ENCODE measurements at places on chromosomes 11 and 22.

DNA sequence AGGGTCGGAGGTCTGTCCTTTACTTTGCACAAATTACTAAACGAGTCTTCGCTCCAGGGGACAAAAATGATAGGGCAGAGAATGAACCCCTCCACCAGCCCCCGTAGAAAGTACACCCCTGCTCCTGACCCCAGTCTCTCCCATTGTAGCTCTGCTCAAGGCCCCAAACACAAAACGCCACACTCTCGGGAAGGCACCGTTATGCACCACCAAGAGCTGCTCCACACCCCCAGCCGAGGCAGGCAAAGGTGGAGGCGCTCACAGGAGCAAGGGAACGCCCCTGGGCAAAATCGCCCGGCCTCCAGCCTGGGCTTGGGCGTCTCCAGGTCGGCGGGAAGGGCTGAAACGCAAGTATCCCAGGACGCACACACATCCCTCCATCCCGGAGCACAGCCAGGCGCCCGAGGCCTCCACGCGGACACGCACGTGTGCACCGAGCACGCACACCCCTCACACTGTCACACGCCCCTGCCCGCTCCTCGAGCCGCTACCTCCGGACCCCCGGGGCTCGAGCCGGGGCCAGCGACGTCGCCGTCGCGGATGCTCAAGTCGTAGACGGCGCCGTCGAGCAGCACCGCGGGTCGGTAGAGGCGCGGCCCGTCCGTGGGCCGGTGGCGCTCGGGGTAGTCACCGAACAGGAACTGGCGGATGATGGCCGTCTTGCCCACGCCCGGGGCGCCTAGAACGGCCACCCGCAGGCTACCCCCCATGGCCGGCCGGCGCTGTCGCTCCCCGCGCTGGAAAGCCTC lies 786 bp downstream of the RASL10A start:
- DNase-seq: no peak

GRCh38 chr22:26238596-26238995 lies 69.3 kb downstream of the SEZ6L start:
- DNase-seq: no peak

- DNase-seq: peak; percentile 85
These were observed 469 bp upstream of the OSBP2 start for GRCh38 chr22:30694171-30694639.

GRCh38 chr22:26610996-26611395 lies 6.8 kb downstream of the CRYBB1 start:
- DNase-seq: no peak

GRCh38 chr11:47378836-47379170 lies 456 bp upstream of the SPI1 start:
- DNase-seq: no peak

DNA sequence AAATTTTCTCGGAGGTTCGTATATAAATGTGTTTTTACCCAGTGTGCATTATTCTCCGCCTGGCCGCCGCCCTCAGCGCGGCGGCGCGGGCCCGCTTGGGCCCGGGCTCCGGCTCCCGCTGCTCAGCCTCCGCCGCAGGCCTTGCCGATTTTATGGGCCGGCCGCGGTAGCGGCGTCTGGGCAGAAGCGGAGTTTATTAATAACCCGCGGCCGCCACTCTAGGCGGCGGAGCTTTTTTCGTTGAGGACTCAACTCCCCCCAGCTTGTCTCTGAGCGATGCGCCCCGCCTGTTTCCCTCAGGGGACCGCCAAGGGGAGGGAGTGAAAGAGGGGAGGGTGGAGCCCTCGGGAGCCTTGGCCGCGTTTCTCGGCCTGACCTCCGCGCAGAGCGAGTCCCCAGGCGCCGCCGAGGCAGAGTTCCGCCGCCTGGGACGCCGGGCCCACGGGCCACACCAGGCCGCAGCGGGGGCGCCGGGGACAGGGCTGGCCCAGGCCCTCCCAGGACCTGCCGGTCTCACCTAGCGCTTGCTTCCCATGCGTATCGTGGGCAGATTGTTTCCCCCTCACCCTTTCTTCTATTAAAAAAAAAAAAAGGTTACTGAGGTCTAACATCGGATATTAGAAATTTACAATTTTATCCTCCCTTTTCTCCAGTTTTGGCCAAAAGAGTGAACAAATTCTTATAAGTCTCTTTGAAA lies 399 bp downstream of the ZNF143 start:
- DNase-seq: peak; percentile 94

GRCh38 chr11:70108250-70108649 lies 30.1 kb downstream of the ANO1 start:
- no peak for DNase-seq

GRCh38 chr11:30006876-30007275 lies 10.0 kb downstream of the KCNA4 start:
- no peak for DNase-seq

- DNase-seq: no peak
These were observed 292.2 kb upstream of the RAG2 start for GRCh38 chr11:36890121-36890679.

GRCh38 chr11:120173019-120173705 lies 35.2 kb upstream of the TRIM29 start:
- peak; percentile 44 for DNase-seq

- DNase-seq: peak; percentile 61
These were observed 1.4 kb downstream of the CDKN1C start for GRCh38 chr11:2883979-2884815.

- peak; percentile 70 for DNase-seq
These were observed 32.0 kb downstream of the PDE2A start for GRCh38 chr11:72642043-72642883.

- DNase-seq: no peak
These were observed 130.0 kb upstream of the BDNF start for GRCh38 chr11:27830206-27830605.

DNA sequence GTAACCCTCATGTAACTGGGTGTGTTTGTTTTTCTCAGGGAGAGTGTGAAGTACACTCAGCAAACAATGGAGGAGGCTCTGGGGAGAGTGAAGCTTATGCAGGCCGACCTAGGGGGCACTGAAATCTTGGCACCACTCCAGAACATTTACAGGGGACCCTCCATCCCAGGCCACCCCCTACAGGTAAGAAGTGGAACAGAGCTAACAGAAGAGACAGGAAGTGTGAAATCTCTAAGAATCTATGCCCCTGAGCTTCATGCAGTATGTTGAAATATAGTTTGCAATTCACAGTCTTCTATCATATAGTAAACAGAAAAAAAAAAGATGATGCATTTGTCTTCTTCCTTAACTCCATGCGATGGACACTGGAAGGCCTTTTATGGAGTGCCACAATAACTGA lies 8.4 kb downstream of the VWA5A start:
- DNase-seq: no peak

- no peak for DNase-seq
These were observed 5.3 kb upstream of the GNAZ start for GRCh38 chr22:23065069-23065451.
